ENCODE measurements at places on chromosomes 2 and 18. TPM values are rescaled to one million over a fixed set of nuclear protein-coding genes. Genes with fewer than 3 reads are reported as not detected.

DNA sequence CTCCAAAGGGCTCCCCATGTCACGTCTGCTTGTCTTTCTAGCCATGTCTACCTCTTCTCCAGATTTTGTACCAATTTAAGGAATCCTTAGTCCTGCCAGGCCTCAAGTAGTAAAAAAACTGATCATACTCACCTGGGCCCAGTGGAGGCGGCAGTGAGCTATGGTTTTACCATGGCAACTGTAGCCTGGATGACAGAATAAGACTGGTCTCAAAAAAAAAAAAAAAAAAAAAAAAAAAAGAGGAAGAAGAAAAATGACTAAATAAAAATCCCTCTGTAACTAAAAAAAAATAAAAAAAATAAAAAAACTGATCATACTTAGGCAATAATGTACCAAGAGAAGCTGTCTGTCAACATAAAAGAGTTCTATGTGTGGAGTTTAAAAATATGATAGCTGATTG is 221.6 kb downstream of the NR4A2 start:
- no peak for DNase-seq
- no peaks in the 10 kb centered on the region for H3K36me3 ChIP-seq
- H3K27ac ChIP-seq = no peak overlapping the region
- H3K27me3 ChIP-seq = no peaks in the 10 kb centered on the region
- H3K4me3 ChIP-seq = no peak overlapping the region

- no peak for DNase-seq
- H3K36me3 ChIP-seq = no peaks in the 10 kb centered on the region
- H3K4me3 ChIP-seq = no peak overlapping the region
- no peaks in the 10 kb centered on the region for H3K27me3 ChIP-seq
- no peaks in the 10 kb centered on the region for H3K4me1 ChIP-seq
Measured at GRCh38 chr2:19225931-19226330, 132.5 kb downstream of the OSR1 start.

GRCh38 chr18:46073474-46074331 is 1.6 kb upstream of the PSTPIP2 start:
- no peak for DNase-seq
- H3K36me3 ChIP-seq = no peaks in the 10 kb centered on the region
- H3K27ac ChIP-seq = no peak overlapping the region
- H3K4me3 ChIP-seq = no peak overlapping the region
- H3K27me3 ChIP-seq = no peaks in the 10 kb centered on the region

- no peak overlapping the region for H3K4me3 ChIP-seq
- no peaks in the 10 kb centered on the region for H3K4me1 ChIP-seq
- H3K36me3 ChIP-seq = no peaks in the 10 kb centered on the region
- H3K27me3 ChIP-seq = no peaks in the 10 kb centered on the region
Measured at GRCh38 chr2:169461143-169461542, 18.2 kb upstream of the BBS5 start.

- peaks cover 1% of the 10 kb centered on the region for H3K27me3 ChIP-seq
- no peak overlapping the region for H3K27ac ChIP-seq
- no peaks in the 10 kb centered on the region for H3K36me3 ChIP-seq
- no peak overlapping the region for H3K4me3 ChIP-seq
- no peak for DNase-seq
- H3K4me1 ChIP-seq = no peaks in the 10 kb centered on the region
Measured at GRCh38 chr2:157784169-157784822, 91.8 kb downstream of the ACVR1 start.

- H3K27ac ChIP-seq = no peak overlapping the region
- H3K4me1 ChIP-seq = no peaks in the 10 kb centered on the region
- no peak for DNase-seq
- H3K36me3 ChIP-seq = no peaks in the 10 kb centered on the region
- H3K27me3 ChIP-seq = no peaks in the 10 kb centered on the region
- H3K4me3 ChIP-seq = no peak overlapping the region
Measured at GRCh38 chr2:19801367-19802080, 100.3 kb downstream of the TTC32 start.

DNA sequence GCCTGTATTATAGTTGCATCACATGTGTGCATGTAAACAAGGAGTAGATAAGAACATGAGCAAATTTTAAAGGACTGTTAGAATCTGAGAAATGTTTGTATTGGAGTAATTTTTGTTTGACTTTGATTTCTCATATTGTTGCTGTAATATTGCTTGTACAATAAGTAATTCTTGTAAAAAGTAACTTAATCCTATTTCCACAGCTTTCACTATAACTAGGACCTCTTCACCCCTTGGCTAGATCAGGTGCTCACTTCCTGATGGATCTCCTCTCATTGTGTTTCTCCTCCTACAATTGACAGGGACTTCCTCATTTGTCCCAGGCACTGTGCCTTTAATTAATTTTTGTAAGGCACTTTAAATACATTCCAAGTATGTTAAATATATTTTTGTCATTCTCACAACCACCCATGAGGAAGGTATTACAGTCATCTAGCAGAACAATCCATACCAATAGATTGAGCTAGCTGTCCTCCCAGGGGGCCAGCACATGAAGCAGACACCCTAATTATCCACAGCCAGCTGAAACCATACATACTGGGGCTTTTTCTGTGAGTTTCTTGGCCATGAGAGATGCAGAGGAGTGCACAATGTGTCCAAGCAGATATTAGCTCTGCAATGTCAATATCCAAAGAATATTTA is 359.5 kb upstream of the ACVR2A start:
- H3K27me3 ChIP-seq = no peaks in the 10 kb centered on the region
- H3K27ac ChIP-seq = no peak overlapping the region
- H3K4me3 ChIP-seq = no peak overlapping the region
- no peaks in the 10 kb centered on the region for H3K36me3 ChIP-seq

DNA sequence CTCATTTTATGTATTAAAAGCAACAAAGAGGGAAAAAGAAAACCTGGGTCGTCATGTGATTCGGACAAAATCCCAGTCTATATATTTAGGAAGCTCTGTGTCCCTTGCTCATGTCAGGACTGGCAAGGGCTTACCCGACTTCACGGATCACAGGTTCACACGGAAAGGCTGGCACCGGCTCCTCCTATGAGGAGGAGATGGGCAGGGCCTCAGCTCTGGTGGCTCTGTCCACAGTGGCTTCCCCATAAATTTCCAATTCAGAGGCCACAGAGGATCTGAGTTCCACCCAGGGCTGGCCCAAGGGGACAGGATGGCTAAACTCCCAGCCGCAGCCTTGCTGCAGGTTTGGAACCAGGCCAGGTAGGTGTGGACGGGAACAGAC is 186.8 kb downstream of the BCL2 start:
- no peak overlapping the region for H3K4me3 ChIP-seq
- peaks cover 33% of the 10 kb centered on the region for H3K4me1 ChIP-seq
- no peak overlapping the region for H3K27ac ChIP-seq

- no peak overlapping the region for H3K27ac ChIP-seq
- no peak overlapping the region for H3K4me3 ChIP-seq
- no peaks in the 10 kb centered on the region for H3K4me1 ChIP-seq
Measured at GRCh38 chr18:37084912-37085311, 256.0 kb downstream of the KIAA1328 start.

DNA sequence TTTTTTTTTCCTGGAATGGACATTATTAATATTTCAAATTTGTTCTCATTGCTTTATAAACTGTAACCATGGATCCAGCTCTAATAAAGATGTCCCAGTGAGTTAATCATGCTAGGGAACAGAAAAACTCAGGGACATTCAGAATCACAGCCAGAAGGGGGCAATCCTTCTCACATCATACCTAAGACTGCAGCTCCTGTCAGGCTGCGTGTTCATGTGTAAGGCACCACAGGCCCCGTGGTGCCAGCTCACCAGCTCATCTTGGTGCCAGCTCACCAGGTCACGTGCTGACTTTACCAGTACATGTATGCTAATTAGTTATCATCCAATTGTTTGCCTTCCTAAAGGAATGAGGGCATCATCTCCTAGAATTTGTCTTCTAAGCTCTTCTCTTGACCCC is 84.7 kb upstream of the NEDD4L start:
- no peak overlapping the region for H3K4me3 ChIP-seq
- H3K27me3 ChIP-seq = no peaks in the 10 kb centered on the region
- DNase-seq = no peak
- no peak overlapping the region for H3K27ac ChIP-seq

DNA sequence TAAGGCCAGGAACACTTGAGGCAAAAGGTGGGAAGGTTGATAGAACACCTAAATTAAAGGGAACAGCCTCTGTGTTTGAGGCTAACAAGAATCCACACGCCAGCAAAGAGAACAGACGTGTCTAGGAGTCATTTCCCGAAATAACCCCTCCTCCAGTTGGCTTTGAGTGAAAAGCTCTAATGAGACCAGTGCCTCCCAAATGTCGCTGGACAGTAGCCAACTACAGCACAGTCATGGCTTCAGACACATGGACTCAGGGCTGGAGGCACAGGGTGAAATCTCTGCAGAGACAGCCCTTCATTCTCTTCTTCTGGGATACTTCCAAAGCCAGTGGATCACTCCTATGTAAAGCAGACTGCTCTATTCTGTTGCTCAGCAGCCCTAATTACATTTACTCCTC is 49.6 kb downstream of the SOWAHC start:
- H3K27ac ChIP-seq = no peak overlapping the region
- no peak overlapping the region for H3K4me3 ChIP-seq
- no peaks in the 10 kb centered on the region for H3K36me3 ChIP-seq
- no peaks in the 10 kb centered on the region for H3K27me3 ChIP-seq
- H3K4me1 ChIP-seq = no peaks in the 10 kb centered on the region

DNA sequence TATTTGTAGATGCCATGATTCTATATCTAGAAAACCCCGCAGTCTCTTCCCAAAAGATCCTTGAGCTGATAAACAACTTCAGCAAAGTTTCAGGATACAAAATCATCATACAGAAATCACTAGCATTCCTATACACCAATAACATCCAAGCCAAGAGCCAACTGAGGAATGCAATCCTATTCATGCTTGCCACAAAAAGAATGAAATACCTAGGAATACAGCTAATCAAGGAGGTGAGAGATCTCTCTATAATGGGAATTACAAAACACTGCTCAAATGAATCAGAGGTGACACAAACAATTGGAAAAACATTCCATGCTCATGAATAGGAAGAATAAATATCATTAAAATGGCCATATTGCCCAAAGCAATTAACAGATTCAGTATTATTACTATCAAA is 551.4 kb upstream of the SLC39A10 start:
- H3K27me3 ChIP-seq = no peaks in the 10 kb centered on the region
- no peaks in the 10 kb centered on the region for H3K4me1 ChIP-seq
- H3K36me3 ChIP-seq = no peaks in the 10 kb centered on the region
- no peak for DNase-seq
- H3K27ac ChIP-seq = no peak overlapping the region

GRCh38 chr2:175889701-175890302 is 112.3 kb downstream of the LNPK start:
- no peaks in the 10 kb centered on the region for H3K36me3 ChIP-seq
- no peak for DNase-seq

- H3K4me3 ChIP-seq = no peak overlapping the region
- no peaks in the 10 kb centered on the region for H3K36me3 ChIP-seq
- H3K4me1 ChIP-seq = no peaks in the 10 kb centered on the region
- DNase-seq = no peak
- no peak overlapping the region for H3K27ac ChIP-seq
Measured at GRCh38 chr2:113080134-113080533, 12.4 kb downstream of the IL1F10 start.

DNA sequence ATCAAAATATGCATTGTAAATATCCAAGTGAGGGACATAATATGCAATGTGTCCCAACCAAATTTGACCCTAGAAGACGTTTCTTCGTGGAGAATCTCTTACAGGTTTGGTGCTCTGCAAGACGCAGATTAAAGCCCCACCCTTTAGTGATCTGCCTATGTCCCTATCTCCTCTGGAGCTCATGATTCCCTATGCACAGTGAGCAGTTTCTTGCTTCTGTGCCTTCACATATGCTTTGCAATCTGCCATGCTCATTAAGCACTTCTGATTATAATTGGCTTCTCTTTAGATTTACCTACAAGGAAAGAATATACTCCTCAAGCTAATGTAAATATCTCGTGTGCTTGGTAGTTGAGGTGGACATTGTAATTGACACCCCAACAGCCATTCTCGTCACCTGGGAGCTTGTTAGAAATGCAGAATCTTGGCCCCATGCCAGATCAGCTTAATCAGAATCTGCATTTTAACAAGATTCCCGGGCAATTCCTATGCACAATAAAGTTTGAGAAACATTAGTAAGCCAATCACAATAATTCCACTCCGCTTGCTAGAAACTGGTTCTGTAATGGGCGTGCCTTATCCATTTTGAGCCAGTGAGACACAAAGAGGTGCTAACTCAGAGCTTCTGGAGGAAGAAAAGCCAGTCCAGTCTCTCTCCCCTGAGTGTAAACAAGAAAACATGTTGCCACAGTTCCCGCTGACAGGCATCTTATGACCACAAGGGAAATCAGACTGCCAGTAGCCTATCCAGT is 2.8 kb upstream of the PUM2 start:
- no peak overlapping the region for H3K27ac ChIP-seq
- peaks cover 15% of the 10 kb centered on the region for H3K4me1 ChIP-seq
- H3K36me3 ChIP-seq = peaks cover 1% of the 10 kb centered on the region
- H3K4me3 ChIP-seq = no peak overlapping the region
- DNase-seq = no peak

GRCh38 chr2:54209379-54209778 is 46.6 kb downstream of the TSPYL6 start:
- no peak for DNase-seq
- no peaks in the 10 kb centered on the region for H3K4me1 ChIP-seq
- H3K4me3 ChIP-seq = no peak overlapping the region
- no peaks in the 10 kb centered on the region for H3K27me3 ChIP-seq

DNA sequence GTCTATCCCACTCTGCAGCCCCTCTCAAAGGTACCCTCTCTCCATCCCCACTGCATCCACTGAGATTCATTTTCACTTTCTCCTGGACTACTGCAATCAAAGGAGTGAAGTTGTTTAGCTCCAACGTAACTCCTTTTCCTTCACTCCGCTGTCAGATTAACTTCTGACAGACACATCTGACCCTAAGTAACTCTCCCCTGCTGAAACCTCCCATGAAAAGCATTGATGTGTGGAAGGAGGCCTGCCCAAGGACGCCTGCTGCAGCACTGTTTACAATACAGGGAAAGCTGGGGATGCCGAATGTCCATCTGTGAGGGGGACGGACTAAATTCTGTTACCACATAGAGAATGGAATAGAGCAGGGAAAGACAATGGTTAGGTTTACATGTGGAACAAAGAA is 114.8 kb downstream of the TMEM163 start:
- no peak overlapping the region for H3K4me3 ChIP-seq
- H3K27me3 ChIP-seq = no peaks in the 10 kb centered on the region
- H3K4me1 ChIP-seq = no peaks in the 10 kb centered on the region
- no peak overlapping the region for H3K27ac ChIP-seq
- H3K36me3 ChIP-seq = no peaks in the 10 kb centered on the region

GRCh38 chr2:44916291-44916690 is 25.2 kb upstream of the SIX3 start:
- no peaks in the 10 kb centered on the region for H3K36me3 ChIP-seq
- H3K27ac ChIP-seq = no peak overlapping the region
- no peaks in the 10 kb centered on the region for H3K27me3 ChIP-seq
- DNase-seq = no peak

The KCNG2 gene
- not detected for total RNA-seq

The LRRTM4 gene
- total RNA-seq = not detected

The ANKRD53 gene
- not detected for total RNA-seq

The COX5B gene
- 248 TPM for total RNA-seq

The DAPL1 gene
- not detected for total RNA-seq

The GKN1 gene
- total RNA-seq = not detected

The NFATC1 gene
- 17.5 TPM for total RNA-seq

The BOLL gene
- total RNA-seq = not detected

Data from GM12878 (cell line).